ENCODE measurements at places on chromosomes 3 and 15.

GRCh38 chr3:112013784-112014143, 15.0 kb downstream of the TAGLN3 start:
- DNase-seq: no peak

GRCh38 chr15:74322558-74323180, 44.8 kb downstream of the CYP11A1 start:
- DNase-seq: peak; percentile 63

DNA sequence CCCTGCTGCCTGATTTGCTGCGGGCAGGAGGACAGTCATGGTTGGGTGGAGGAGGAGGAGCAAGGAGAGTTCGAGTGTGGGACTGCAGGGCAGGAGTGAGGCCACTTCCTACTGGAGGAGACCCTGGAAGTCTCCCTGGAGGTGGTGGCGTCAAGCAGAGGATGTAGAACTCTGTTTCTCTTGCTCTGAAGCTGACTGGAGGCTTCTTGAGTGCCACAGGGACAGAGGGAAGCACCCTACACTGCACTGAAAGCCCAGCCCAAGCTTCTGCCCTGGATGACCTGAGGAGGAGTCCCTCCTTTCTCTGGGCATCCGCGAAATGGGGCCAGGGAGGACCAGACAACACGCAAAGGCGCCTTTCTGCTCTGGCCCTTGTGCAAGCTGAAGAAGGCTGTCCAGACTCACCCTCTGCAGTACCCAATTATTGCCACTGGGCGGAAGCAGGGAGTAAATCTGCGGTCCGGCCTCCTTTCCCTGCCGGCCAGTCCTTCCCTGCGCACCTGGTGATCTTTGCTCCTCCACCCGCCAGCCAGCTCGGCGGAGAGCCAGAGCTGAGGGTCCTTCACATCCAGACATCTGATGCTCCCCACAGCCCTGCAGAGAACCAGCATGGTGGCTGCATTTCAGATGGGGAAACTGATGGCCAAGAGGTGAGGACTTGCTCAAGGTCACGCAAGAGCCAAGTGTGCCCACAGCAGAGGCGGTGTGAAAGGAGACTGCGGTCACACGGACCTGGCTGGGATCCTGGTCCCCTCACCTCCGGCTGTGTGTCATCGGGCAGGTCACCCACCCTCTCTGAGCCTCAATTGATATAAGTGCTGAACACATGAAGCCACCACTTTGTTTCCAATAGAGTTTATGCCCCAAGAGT, 207.1 kb downstream of the TBC1D2B start:
- peak; percentile 52 for DNase-seq

DNA sequence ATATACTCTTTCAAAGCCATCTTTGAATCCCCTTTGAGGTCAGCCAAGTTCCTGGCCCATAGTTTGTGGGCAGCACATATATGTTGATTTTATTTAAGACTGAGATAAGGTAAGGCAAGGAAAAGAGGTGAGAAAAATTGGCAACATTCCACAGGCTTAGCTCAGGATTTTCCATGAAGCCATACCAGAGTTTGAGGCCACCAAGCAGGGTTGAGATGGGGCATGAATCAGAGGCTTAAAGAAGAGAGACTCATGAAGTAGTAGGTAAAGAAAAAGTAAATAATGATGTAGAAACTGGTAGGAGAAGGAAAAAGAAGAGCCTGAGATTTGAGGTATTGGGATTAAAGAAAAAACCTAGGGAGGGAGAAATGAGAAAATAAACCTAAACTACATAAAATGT, 89.2 kb downstream of the MYO5A start:
- no peak for DNase-seq

DNA sequence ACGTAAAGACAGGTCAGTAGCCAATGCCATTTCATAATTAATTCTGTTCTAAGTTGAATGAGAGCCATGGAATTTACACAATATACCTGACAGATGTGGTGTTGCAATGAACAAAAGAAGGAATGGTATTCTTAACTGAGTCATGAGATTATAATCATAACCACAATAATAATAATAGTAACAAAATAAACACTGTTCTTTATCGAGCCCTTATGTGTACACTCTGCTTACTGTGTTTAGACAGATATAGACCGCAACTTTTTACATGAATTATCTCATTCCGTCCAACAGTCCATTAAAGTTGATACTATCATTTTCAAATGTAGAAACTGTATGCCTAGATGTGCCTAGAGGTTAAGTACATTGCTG, 28.2 kb upstream of the SCAANT1 start:
- DNase-seq: peak; percentile 36

- peak; percentile 46 for DNase-seq
Measured at GRCh38 chr15:62071711-62072308, 5.0 kb downstream of the C2CD4A start.

DNA sequence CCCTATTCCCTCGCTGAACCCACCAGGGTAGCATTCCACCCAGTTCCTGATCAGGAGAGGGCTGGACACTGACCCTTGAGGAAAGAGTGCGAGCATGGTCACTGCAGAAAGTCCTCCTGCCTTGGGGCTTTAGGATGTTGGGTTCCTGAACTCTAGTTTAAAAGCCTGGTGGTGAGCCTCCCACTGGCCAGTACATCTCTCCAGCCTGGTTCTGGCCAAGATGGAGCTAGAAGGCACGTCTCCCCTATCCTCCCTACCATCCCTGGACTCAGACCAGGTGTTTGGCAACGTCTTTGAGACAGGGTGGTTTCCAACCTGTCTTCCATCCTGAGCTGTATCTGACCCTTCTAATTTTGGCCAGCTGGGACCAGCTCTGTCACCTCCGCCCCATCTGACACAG, 31.4 kb downstream of the NBEAL2 start:
- DNase-seq: no peak

DNA sequence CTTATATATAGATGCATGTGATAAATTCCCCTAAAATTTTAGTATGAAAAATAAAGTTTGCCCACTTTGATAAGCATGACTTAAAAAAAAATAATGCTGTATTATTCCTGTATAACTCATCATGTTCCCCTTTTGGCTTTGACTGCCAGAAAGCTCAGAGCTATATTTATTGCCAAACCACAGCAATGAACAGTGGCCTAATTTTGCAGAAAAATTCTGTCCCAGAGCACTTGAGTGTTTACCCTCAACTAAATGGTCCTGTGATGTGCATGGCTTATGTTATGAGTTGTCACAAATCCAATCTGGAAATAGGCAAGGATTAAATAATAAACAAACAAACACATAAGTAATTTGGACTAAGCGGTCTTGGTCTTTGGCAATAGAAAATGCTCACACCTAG, 276.7 kb downstream of the SLC9A9 start:
- no peak for DNase-seq

- DNase-seq: no peak
Measured at GRCh38 chr3:156628836-156629618, 45.4 kb upstream of the TIPARP start.

- DNase-seq: peak; percentile 14
Measured at GRCh38 chr3:189393598-189393997, 221.8 kb downstream of the TPRG1 start.

DNA sequence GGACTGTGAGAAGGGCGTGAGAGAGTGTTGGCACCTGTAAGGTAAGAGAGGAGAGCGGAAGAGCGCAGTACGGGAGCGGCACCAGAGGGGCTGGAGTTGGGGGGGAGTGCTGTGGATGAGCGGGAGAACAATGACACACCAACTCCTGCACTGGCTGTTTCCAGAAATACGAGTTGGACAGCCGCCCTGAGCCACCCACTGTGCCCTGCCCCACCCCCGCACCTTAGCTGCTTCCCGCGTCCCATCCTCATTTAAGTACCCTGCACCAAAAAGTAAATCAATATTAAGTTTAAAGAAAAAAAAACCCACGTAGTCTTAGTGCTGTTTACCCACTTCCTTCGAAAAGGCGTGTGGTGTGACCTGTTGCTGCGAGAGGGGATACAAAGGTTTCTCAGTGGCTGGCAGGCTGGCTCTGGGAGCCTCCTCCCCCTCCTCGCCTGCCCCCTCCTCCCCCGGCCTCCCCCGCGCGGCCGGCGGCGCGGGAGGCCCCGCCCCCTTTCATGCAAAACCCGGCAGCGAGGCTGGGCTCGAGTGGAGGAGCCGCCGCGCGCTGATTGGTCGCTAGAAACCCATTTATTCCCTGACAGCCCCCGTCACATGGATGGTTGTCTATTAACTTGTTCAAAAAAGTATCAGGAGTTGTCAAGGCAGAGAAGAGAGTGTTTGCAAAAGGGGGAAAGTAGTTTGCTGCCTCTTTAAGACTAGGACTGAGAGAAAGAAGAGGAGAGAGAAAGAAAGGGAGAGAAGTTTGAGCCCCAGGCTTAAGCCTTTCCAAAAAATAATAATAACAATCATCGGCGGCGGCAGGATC, at the start of gene SOX2:
Gene SOX2 (plus strand): TSS at position 601 of the 811 bp plus-strand sequence. CDS start 436 bp downstream, outside the sequence.
- DNase-seq: peak; percentile 45

- DNase-seq: no peak
Measured at GRCh38 chr3:172084871-172085556, 45.6 kb downstream of the FNDC3B start.

DNA sequence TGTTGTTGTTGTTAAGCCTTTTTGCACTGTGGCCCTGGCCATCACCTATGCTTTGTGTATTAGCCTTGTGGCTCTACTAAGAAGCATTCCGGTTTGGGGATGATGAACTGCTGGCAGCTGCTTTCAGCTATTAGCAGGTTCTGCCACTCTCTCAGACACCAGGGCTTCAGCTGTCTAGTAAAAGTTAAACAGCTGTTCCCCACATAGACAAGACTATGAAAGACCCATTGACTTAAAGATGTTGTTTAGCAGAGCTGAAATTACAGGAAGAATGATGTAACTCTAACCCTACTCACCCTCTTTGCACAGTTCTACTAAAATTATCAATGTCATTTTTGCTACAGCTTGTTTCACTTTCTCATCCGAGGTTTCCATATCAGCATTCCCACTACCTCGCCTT, 131.2 kb upstream of the CGNL1 start:
- DNase-seq: no peak

DNA sequence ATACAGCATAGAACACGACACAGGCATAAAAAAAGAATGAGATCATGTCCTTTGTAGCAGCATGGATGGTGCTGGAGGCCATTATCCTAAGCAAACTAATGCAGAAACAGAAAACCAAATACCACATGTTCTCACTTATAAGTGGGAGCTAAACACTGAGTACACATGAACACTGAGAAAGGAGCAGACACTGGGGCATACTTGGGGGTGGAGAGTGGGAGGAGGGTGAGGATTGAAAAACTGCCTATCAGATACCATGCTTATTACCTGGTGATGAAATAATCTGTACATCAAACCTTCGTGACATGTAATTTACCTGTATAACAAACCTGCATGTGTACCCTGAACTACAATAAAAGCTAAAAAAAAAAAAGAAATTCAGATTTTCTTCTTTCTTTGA, 100.4 kb downstream of the PPM1L start:
- DNase-seq: no peak

- no peak for DNase-seq
Measured at GRCh38 chr15:68551296-68551635, 27.5 kb upstream of the CORO2B start.

GRCh38 chr3:7754653-7755441, 746.8 kb upstream of the LMCD1 start:
- DNase-seq: no peak

DNA sequence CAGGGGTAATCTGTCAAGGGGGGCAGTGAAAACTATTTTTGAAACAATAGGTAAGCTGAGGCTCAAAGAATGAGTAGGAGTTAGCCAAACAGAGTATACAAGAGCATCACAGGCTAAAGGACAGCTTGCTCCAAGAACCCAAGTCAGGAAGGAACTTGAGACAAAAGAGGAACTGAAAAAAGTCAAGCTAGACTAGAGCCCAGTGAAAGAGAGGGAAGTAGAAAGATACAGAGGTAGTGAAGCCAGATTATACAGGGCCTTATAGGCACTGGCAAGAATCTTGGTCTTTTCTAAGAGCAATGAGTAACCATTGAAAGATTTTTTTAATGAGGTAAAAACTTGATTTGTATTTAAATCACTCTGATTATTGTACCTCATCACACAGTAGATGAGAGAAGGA, 69.9 kb downstream of the FILIP1L start:
- DNase-seq: no peak

GRCh38 chr3:4067893-4068292, 235.3 kb upstream of the SETMAR start:
- DNase-seq: no peak

DNA sequence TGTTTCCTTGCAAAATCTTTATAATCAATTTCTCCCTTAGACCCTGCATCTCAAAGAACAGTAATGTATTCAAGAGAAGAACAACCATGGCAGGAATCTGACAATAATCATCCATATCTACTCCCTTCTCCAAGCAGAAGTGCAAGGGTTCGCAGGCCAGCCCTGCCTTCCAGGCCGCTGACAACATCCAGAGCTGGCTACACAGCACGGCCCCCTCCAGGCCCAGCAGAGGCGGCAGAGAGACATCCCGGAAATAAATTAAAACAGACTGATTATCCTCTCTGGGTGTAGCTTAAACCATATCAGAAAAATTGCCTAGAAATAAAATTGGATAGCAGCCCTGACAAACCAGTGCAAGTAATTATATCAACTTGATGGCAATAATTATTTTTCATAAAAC, 223.3 kb downstream of the FAM43A start:
- DNase-seq: no peak

- DNase-seq: peak; percentile 69
Measured at GRCh38 chr3:12507591-12508281, 23.5 kb downstream of the TSEN2 start.

DNA sequence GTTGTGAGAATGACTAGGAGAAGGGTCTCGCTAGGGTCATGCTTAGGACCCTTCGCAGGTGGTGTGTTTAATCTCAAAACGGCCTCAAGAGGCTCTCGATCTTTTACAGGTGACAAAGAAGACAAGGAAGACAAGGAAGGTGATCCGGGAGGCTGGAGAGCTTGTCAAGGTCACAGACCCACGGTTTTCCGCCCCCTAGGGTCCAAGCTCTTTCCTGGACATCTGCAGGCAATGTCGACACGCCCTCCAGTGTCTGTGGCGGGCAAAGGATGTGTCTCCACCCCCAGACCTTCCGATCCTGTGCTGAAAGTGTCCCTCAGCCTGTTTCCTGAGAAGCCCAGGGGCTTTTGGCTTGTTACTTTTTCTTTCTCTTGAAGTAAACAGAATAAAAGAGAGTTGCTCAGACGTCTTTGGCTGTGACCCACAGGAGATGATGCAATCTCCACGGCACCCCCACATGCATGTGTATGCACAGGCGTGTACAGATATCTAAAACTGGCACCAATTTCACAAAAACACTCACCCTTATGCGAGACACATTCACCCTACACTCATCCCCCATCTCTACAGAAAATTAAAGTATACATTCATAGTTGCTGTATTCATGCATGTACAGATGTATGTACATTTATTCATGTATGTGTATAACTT, 108.8 kb downstream of the KLF13 start:
- peak; percentile 75 for DNase-seq

GRCh38 chr3:177361081-177361938, 164.0 kb upstream of the TBL1XR1 start:
- no peak for DNase-seq

DNA sequence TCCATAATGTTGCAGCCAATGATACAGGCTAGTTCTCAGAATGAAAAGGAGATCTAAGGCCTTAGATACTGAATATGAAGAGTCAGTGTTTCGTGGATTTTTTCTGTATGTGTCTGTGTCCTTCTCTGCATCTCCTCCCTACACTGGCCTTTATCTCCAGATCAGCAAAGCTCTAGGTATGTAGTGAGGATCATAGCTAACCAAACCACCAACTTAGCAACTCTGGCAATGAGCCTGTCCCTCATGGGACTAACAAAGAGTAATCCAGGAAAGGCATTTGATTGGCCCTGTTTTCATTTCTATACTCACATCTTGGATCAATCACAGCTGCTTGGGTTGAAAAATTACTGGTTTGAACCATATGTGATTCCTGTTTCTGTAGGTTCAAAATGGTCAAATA, 18.6 kb upstream of the CNTN3 start:
- DNase-seq: peak; percentile 93
